ENCODE measurements at places on chromosomes 6 and 20. TPM values are rescaled to one million over a fixed set of nuclear protein-coding genes. Genes with fewer than 3 reads are reported as not detected.

DNA sequence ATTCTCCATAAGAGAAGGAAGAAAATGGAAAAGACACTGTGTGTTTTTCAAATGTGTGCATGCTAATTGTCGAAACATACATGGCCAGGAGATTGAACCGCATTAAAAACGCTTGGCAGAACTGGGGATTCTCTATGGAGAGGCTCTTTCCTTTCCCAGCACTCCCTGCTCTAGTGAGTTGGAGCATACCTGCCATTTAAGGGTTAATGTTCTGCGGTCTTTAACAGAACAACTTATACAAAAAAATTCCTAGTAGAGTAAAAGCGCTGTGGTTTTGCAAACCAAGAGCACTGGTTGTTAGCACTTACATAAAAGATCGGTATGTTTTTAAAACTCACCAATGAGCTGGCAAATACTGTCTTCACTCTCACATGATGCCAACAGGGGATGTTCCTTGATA lies 1.5 kb downstream of the TAGAP start:
- DNase-seq = no peak

DNA sequence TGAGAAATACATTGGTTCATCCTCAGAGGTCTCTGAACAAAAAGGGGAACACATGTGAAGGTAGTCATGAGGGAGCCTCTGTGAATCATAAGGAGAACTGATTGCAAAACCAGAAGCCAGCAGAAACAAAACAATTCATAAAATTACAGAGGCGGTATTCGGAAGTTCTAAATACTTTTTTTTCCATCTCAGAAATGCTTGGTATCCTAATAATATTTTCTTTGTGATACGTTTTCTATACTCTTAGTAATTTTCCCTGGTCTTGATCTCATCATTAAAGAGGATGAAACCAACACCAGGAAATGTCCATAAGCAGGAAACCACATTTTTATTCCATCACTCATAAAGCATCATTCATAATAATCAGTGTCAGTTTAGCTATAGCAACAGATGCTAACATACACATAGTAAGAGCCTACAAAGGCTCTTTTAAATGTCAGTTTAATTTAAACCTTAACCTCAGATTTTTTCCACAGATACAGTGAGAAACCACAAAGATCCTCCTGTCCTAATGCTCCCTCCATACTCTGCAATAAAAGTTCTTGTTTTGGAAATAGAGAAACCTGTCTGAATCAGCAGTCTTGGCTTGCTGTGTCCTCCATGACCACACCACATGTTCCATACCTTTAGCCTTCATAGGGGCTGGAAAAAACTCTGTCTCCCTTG lies 29.2 kb downstream of the SGK1 start:
- DNase-seq = peak; percentile 86

GRCh38 chr6:64347411-64347810 lies 711.8 kb downstream of the PHF3 start:
- DNase-seq = no peak

- DNase-seq = no peak
Observed at GRCh38 chr20:63007646-63008488, 1.1 kb upstream of the BHLHE23 start.

DNA sequence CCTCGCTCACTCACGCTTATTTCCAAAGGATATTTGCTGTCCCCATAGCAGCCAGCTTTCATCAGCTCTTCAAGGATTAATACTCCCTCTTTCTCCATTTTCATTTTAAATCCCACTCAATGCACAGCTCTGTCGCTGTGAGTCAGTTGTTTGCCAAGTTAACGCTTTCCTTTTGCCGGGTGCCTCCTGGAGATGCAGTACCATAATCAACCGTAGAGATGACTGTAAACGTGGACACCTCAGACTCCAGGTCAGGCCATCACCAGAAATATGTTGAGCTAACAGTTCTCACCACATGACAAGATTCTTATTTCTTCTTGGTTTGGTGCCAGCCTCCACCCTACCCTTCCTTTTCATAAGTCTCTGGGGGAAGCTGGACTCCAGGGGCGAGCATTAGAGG lies 66.6 kb upstream of the TAB2 start:
- no peak for DNase-seq

Gene VGLL2
- total RNA-seq = 0.75 TPM

GRCh38 chr6:117265410-117266256 lies at the start of gene VGLL2:
TSS of gene VGLL2 (plus strand) at chr6:117265558. CDS start at chr6:117265764, 206 bp downstream.
- peak; percentile 86 for DNase-seq

DNA sequence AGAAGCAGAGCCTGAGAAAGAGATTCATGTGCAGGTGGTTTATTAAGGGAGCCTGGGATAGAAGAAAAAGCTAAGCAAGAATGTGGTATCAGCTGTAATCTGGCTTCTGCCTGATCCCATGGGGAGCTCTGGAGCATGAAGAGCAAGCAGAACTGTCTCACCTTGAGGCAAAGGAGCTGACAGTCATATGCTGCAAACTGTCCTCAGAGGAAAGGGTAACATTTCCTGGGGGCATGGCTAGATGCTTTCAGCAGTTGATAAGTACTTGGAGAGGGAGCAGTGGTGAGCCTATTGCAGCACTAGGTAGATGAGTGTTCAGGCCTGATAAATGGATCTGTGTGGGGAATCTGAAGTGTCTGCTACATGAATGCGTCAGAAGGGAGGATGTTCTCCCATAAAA lies 621.5 kb upstream of the BTBD3 start:
- no peak for DNase-seq

DNA sequence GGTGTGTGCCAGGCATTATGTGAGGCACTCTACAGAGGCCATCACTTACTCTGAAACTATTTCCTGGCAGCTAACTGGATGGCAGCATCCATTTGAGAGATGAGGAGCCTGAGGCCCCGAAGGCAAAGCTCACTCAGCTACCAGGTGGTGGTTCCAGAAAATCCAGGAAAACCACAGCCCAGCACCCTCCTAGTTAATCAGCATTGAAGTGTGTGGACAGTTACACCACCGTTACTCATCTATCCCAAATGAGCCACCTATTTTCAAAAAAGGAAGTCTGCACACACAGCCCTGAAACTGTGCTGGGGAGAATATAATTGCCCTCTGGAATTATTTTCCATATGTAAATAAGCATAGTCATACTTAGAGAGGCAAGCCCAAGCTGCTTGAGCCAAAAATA lies 67.4 kb downstream of the CNBD2 start:
- DNase-seq = peak; percentile 19

Gene CFAP206
- total RNA-seq = 0.23 TPM

DNA sequence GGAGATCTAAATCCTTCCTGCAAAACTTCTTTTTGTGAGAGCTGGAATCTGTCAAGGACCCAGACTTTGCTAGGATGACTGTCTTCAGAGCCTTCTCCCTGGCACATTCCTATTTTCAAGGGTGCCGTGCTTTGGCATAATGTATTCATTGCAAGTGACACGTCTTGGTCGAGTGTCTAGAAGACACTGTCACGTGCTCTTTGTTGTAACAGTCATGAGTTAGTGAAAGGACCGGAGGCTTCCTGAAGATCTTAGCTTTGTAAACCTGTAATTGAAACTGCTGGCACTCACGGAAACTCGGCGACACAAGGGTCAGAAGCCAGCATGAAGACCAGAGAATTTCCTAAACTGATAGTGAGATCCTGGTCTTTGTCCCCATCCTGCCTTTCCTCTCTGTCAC lies 19.7 kb upstream of the TAGAP start:
- no peak for DNase-seq

GRCh38 chr6:13630499-13630898 lies 15.4 kb downstream of the NOL7 start:
- DNase-seq = no peak

DNA sequence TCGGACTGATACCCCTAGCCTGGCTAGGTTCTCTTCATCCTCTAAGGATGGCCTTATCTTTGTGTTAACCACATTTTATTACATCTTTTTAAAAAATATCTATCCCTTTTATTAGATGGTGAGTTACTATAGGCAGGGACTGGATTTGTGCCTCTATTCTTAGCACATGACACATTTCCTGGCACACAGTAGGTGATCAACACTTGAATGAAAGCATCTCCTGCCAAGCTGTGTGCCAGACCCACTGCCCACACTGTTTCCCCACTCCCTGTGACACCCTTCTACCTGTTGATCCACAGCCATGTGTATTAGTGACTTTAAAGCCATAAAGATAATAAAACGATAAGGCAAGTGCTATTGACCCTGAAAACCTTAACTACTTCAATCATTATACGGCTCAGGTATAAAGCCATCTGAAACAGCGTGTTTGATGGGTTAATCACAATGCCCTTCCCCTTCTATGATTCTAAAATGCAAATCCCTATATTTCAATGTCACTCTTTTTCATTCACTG lies 73.6 kb downstream of the MYLK4 start:
- DNase-seq = no peak

GRCh38 chr20:46122516-46123481 lies 4.7 kb downstream of the CD40 start:
- DNase-seq = no peak

Gene VSX1
- not detected for total RNA-seq

Gene KCNB1
- total RNA-seq = 0.19 TPM

- no peak for DNase-seq
Observed at GRCh38 chr6:46865221-46865620, 56.5 kb downstream of the ADGRF5 start.

DNA sequence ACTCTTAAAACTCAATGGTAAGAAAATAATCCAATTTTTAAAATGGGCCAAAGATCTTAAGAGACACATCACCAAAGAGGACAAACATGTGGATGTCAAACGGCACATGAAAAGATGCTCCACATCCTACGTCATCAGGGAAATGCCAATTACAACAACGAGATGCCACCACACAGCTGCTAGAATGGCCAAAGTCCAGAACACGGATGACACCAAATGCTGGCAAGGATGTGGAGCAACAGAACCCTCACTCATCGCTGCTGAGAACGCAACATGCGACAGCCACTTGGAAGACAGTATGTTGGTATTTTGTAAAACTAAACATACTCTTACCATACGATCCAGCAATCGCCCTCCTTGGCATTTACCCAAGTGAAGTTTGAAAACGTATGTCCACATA lies 132.8 kb upstream of the CDH4 start:
- no peak for DNase-seq

Gene RWDD1
- 46.8 TPM for total RNA-seq

Gene BMP7
- total RNA-seq = not detected
